ENCODE measurements at places on chromosomes 5 and 9.

- no peak for DNase-seq
Measured at GRCh38 chr9:134396825-134397224, 70.6 kb downstream of the RXRA start.

GRCh38 chr5:137144656-137145055, 354.5 kb downstream of the SPOCK1 start:
- no peak for DNase-seq

DNA sequence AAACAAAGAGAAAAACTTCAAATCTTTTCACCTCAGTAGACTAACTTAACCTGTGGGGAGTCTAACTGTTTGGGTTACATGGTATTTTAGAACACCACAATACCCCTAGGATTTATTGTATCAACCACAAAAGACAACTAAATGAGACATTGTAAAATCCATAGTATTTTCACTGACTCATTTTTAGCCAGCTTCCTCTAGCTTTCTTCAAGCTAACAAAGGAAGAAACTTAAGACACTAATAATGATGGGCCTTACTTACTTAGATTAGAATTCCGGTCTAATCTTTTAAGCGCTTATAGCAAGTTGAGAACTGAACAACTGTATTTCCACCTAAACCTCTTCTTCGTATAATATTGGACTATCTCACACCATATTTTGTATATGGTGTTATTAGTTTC, 529.3 kb downstream of the DMRTA1 start:
- no peak for DNase-seq

- no peak for DNase-seq
Measured at GRCh38 chr9:92976431-92976830, 29.1 kb downstream of the FGD3 start.

- DNase-seq: no peak
Measured at GRCh38 chr9:136679431-136679941, 7.8 kb downstream of the AGPAT2 start.

Data from caudate nucleus (tissue), 63 donors.